ENCODE measurements at places on chromosomes 1 and 21.

DNA sequence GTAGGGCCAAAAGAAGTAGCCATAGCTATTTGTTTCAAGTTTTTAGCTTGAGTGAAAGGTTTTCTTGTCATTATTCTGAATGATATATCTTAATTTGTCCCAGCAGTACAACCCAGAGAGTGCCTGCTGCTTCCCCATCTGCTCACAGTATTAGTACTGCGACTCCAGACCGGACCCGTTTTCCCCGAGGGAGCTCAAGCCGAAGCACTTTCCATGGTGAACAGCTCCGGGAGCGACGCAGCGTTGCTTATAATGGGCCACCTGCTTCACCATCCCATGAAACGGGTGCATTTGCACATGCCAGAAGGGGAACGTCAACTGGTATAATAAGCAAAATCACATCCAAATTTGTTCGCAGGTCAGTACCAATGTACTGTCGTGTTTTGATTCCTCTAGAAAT, 37.2 kb upstream of the C1orf115 start:
- no peak for DNase-seq

DNA sequence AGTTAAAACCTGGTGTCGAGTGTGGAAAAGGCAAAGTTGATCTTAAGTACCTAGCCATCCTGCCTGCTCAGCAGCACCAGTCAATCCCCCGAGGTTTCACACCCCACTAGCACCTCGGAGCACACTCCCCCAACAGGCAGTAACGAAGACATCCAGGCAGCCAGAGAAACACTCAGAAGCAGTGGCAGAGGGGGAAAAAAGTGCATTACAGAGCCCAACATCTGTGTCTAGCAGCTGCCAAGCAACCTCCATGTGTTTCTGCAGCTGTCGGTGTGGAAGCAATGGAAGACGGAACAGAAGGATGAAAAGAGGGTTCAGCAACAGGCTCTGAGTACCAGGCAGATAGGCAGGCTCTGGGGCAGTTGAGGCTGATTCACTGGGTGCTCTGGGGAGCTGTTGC, 73.4 kb upstream of the PROX1 start:
- no peak for DNase-seq

GRCh38 chr21:42863504-42863870, 15.9 kb downstream of the WDR4 start:
- no peak for DNase-seq

DNA sequence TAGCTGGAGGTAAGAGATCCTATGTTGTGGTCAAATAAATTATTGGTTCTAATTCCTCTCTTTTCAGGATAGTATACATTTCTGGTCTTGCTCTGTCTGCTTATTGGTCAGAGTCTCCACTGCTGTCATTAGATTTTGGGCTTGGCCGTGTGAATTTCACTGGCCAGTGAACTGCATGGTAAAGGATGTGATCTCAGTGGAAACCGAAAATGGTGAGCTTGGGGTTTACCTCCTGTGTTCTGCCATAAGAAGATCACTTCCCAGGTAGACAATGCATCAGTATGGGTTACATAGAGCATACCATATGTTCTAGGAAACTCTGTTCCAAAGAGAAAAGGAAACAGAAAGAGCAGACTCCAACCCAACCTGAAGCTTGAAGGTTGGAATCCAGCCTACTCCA, 1123.3 kb upstream of the B3GALT2 start:
- DNase-seq, result no peak

DNA sequence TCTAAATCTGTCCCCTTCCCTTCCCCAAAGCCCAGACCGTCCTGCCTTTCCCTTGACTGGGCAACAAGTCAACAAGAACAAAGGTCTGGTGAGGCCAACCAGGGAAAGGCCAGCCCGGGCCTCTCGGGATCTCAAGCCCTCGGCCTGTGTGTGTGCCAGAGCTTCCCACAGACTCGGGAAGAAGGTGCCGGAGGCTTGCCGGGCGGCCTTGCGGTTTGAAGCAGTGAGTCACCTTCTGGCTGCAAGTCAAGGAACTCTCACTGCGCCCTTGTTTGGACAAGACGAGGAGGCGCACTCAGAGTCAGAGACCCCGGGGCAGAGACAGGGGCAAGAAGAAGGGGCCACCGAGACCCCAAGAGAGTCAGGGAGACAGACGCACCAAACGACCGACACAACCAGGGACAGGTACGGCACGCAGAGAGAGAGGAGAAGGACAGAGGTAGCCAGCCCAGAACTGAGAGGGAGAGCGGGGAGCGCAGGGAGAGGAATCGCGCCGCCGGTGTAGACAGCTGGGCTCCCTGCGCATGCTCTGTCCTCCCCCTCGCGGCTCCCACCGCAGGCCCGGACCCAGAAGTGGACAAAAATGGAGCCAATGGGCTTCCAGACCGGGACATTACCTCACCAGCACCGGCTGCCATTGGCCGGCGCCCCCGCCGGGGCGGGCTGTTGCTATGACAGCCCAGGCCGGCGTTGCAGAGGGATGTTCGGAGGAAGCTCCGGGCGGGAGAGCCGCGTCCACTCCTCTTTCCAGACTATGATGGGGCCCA, 66.6 kb upstream of the LAPTM5 start:
- peak; percentile 18 for DNase-seq

DNA sequence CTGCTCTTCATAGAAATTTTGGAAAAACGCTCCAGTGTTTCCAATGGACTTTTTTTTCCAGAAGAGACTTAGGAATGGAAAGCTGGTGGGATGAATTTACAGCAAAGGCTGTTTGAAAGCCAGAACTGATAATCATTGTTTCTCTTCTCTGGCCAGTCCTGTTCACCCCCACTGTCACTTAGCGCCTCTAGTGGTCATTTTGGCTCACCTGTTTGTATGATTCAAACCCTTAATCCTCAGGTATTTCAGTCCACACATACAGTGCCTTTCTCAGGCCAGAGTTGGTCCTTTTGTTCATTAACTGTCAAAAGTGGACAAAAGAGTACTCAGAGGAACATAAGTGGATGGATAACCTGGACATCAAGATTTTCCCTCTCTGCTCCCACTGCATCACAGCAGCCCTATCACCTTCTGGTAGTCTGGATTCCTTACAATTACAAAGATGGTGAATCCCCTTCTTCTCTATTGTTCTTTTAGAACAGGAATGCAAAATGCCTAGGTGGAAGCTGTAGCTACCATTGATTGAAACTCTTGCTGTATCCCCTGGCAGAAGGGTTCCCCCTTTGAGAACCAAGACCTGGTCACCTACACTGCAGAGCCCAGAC, 177.6 kb upstream of the OLFM3 start:
- DNase-seq, result no peak

DNA sequence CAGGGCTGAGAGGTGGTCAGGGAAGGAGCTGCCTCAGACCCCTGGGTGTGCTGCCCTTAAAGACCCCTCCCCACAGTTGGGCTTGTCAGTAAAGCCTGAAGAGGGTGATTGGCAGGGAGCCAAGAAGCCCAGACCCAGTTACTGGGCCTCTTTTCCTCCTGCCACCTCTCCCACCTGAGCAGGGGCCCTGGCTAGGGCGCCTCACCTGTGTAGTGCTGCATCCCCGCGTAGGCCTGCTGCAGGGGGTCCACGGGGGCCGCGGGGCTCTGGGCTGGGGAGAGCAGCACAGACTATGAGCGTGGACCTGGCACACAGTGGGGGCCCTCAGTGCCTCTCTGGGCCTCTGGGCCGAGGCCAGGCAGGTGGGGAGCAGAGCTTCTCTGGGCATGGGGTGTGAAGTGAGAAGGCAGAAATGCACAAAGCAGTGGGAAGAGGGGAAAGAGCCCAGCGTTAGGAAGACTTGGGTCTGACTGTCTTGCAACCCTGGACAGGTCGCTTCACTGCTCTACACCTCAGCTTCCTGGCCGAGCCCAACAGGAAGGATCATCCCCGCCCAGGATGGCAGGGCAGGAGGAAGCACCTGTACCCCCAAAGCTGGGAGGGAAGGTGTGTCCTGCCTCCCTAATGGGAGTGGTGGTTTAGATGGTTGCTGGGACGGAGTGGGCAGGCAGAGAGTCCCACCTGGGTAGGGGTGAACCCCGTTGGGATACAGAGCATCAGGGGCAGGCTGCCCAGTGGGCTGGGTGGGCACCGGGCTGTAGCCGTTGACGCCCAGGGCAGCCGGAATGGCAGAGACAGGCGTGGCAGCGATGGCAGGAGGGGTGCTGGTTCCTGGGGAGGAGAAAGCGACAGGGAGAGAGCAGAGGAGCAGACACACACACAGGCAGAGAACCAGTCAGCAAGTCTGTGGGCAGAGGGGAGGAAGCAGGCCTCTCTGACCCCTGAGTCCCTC, 9.9 kb downstream of the CELF3 start:
- DNase-seq, result no peak

DNA sequence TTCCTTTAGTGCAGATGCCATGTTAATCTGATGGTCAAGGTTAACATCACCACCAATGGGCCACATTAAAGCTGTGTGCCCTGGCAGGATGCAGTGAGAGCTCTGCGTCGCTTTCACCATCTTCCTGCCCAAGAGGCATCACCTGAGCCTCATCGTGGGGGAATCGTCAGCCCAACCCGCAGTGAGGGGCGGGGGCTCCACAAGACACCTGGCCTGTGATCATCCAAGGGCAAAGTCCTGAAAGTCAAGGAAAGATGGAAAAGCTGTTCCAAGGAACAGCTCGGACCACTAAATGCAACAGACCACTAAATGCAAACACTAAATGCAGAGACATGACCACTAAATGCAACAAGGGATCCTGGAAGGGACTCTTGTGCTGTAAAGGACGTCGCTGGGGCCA, 49.9 kb downstream of the WDR4 start:
- DNase-seq, result no peak

DNA sequence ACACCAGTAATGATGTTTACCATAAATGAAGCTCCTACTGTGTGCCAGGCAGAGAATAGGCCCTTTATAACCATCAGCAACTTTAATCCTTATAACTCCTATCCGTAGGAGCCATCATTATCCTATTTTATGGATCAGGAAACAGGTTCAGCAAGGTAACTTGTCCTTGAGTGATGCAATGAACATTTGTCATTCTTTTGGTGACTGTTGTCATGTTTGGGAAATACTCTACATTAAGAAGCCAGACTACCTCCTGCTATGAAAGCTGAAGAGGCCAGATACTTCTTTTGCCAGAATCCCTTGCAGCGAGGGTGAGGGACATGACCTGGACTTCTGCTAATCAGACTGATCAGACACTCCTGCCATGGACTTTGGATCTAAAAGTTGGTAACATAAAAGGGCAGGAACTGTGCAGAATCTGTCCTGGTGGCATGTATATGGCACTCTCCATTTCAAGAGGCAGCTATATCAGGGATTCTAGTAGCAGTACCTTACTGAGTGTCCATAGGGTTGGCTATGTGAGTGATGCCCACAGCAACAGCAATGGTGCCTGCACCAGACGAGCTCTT, 33.1 kb upstream of the SRRM1 start:
- no peak for DNase-seq

GRCh38 chr1:226494092-226494609, 54.4 kb upstream of the STUM start:
- no peak for DNase-seq

- no peak for DNase-seq
Observed at GRCh38 chr1:155175927-155176371, 2.3 kb downstream of the TRIM46 start.

DNA sequence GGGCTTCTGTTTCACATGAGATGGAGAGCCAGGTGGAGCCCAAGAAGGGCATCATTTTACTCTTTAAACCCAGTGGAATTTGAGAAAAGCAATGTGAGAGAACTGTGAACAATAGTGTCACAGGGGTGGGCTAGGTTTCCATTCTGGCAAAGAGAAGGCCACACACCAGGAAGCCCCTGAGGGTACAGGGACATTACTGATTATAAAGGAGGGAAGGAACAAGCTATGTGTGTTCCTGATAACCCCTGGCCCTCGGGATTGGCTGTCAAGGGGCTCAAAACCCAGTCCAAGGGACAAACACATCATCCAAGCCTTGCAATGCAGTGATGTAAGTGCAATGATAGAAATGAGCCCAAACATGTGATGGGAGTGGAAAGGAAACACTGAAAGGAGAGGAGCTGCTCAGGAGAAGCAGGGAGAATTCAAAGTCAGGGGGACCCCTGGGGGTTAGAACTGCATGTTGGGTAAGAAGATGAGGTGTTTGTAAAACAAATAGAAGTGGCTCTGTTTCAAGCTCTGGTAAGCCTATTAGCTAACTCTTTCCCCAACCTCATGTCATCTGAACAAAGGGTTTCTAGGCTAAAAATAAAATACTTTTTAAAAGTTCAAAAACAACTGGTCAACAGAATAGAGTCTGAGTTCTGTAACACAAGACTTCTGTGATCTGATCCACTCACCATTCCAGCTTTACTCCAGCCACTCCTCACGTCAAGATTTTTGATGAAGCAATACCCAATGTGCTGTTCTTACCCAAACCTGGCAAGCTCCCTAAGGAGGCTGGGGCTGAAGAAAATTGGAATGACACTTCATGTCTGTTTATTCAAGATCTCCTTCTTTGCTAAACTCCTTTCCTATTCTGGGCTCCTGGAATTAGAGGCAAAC, 51.1 kb upstream of the IL12RB2 start:
- no peak for DNase-seq

DNA sequence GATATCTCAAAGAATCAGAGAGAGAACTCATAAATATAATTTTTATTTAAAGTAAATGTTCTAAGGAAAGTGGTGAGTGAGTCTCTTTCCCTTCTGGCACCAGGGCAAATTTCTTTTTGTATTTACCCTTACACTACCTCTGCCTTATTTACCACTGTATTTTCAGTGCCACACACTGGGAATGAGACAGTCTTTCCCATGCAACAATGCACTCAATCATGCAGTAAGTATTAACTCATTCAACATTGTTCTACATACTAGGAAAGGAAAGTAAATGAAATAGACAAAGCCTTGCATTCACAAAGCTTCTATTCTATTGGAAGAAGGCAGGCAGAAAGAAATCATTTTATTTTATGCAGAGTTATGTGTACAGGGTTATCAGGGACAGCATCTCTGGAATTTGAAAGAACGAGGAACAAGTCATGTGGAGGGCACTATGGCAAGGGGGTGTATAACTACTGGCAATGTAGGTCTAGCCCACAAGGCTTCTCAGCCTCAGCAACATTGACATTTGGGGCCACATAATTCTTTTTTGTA, 129.8 kb upstream of the PRDX6 start:
- DNase-seq, result no peak
